Caco-2 (cell line): ENCODE measurements at places on chromosomes 11 and 22. TPM values are rescaled to one million over a fixed set of nuclear protein-coding genes. Genes with fewer than 3 reads are reported as not detected.
A peak's percentile ranks its signal among the peaks of the same experiment; 100 is the strongest.

GRCh38 chr11:7571640-7572000 lies 57.8 kb downstream of the PPFIBP2 start:
- no peaks in the 10 kb centered on the region for H3K27me3 ChIP-seq
- peak overlapping the region; percentile 90 for H3K27ac ChIP-seq
- H3K4me3 ChIP-seq, result no peak overlapping the region
- 0 out of 2 replicates have a peak, but pooled peaks cover 1% of the 10 kb centered on the region for H3K36me3 ChIP-seq

- no peak for DNase-seq
- H3K27ac ChIP-seq, result no peak overlapping the region
- H3K36me3 ChIP-seq, result no peaks in the 10 kb centered on the region
- H3K4me3 ChIP-seq, result no peak overlapping the region
- H3K4me1 ChIP-seq, result no peaks in the 10 kb centered on the region
- H3K27me3 ChIP-seq, result no peaks in the 10 kb centered on the region
Measured at GRCh38 chr11:124920870-124921609, 2.0 kb downstream of the HEPN1 start.

DNA sequence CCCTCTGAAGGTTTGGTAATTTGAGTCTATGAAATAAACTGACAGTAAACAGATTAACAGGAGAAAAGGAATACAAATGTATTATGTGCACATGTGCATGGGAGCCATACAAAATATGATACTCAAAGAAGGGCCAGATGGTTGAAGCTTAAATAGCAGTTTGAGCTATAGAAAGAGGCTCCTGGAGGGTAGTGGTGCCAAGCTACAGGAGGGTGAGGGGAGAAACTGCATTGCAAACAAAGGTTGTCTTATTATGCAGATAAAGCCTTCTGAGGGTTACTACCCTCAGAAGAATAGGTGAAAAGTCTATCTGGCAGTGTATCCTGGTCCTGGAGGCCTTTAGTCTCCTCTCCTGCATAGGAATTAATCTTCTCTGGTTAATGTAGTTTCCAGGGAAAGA lies 267.3 kb upstream of the MPPED2 start:
- H3K4me1 ChIP-seq, result no peaks in the 10 kb centered on the region
- H3K27ac ChIP-seq, result no peak overlapping the region
- no peaks in the 10 kb centered on the region; the same call in 1 of the 2 replicates for H3K27me3 ChIP-seq

GRCh38 chr22:47678048-47678447 lies 915.6 kb downstream of the TBC1D22A start:
- no peak overlapping the region for H3K27ac ChIP-seq
- H3K4me1 ChIP-seq, result no peaks in the 10 kb centered on the region
- H3K27me3 ChIP-seq, result no peaks in the 10 kb centered on the region
- H3K4me3 ChIP-seq, result no peak overlapping the region
- no peaks in the 10 kb centered on the region for H3K36me3 ChIP-seq

- no peaks in the 10 kb centered on the region for H3K36me3 ChIP-seq
- no peak overlapping the region for H3K4me3 ChIP-seq
- H3K27ac ChIP-seq, result no peak overlapping the region
- no peaks in the 10 kb centered on the region for H3K27me3 ChIP-seq
Measured at GRCh38 chr11:107864591-107864990, 6.0 kb upstream of the SLC35F2 start.

GRCh38 chr11:365831-366230 lies 3.5 kb upstream of the B4GALNT4 start:
- no peak overlapping the region for H3K4me3 ChIP-seq
- H3K36me3 ChIP-seq, result no peaks in the 10 kb centered on the region; the same call in 1 of the 2 replicates
- H3K27ac ChIP-seq, result no peak overlapping the region
- no peak for DNase-seq

HORMAD2 gene
- total RNA-seq, result 2.4 and 3.1 TPM in 2 replicates

OR51F2 gene
- not detected in 2 replicates for total RNA-seq

OR8A1 gene
- not detected in 2 replicates for total RNA-seq

SCT gene
- total RNA-seq, result not detected in 2 replicates
